ENCODE measurements at places on chromosomes 1 and 21.

GRCh38 chr21:45505416-45506021 lies 36.7 kb downstream of the SLC19A1 start:
- DNase-seq = no peak

- no peak for DNase-seq
Observed at GRCh38 chr1:244388961-244389360, 62.7 kb downstream of the ADSS2 start.

DNA sequence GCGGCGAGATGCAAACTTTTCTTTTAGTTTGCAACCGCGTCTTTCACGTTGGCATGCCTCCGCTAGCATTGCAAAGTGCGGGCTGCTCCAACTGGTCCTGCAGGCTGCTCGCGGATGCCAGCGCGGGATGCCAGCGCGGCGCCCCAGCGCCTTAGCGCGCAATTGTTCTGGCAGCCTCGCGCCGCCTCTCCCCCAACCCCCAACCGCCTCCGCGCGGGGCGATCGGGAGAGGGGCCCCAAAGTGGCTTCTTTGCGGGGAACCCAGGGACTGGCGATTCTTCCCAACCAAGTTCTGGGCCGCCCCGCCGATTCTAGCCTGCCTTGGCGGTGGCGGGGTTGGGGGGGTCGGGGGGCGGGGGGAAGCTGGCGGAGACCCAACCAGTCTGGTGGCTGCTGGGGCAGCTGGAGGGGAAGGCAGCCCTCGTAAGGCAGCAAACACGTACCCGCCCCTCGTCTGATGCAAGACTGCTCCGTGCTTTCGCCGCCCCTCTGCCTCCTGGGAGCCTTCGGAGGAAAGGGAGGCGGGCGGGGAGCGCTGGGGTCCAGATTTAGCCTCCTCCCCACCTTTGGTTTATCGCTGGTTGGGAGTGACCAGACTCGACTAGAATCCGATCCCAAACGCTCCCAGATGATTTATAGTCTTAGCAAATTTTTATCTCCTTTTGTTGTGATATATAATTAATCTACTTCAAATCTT lies 756 bp downstream of the PHGDH start:
- DNase-seq = peak; percentile 68

DNA sequence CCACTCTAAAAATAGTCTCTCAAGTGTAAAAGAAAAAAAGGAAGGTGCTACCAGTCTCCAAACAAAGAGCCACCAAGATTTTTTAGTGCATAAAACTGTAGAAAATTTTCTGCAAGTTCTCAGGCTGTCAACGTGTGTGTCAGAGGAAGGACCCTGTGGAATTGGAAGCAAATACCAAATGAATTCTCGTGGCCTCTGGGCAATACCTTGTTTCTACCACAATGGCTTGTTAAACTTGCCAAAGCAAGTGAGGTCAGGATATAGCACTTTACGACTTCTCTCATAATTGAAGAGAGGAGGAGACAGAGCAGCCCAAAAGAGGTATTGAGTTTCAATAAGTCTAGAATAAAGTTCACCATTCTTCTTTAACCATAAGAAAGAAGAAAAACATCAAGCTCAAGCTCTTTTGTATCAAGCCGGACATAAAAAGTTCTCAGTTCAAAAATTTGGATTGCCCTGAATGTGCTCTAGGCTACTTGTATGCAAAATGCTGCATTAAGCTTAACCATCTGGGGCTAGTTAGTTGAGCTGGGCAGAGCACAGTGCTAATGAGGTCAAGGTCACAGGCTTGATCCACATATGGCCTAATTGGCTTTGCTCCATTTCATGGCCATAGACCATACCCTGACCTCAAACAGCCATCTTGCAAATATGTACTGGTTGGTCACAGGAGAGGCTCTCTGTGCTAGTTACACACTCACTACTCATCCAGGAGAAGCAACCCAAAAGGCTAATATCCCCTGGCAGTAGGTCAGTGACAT lies 60.5 kb downstream of the TBX15 start:
- DNase-seq = no peak

GRCh38 chr21:42135386-42136052 lies 64.4 kb downstream of the UMODL1 start:
- no peak for DNase-seq

GRCh38 chr1:220827445-220828178 lies 40.9 kb downstream of the MTARC1 start:
- no peak for DNase-seq

- no peak for DNase-seq
Observed at GRCh38 chr1:29756901-29757725, 520.8 kb downstream of the PTPRU start.

All from stromal cell of bone marrow (primary cell).